Esophagus muscularis mucosa (tissue), 4 donors: ENCODE measurements at places on chromosomes 4 and X. TPM values are rescaled to one million over a fixed set of nuclear protein-coding genes. Genes with fewer than 3 reads are reported as not detected.

GRCh38 chrX:118545510-118545909 lies 49.9 kb downstream of the DOCK11 start:
- DNase-seq: no peak

DNA sequence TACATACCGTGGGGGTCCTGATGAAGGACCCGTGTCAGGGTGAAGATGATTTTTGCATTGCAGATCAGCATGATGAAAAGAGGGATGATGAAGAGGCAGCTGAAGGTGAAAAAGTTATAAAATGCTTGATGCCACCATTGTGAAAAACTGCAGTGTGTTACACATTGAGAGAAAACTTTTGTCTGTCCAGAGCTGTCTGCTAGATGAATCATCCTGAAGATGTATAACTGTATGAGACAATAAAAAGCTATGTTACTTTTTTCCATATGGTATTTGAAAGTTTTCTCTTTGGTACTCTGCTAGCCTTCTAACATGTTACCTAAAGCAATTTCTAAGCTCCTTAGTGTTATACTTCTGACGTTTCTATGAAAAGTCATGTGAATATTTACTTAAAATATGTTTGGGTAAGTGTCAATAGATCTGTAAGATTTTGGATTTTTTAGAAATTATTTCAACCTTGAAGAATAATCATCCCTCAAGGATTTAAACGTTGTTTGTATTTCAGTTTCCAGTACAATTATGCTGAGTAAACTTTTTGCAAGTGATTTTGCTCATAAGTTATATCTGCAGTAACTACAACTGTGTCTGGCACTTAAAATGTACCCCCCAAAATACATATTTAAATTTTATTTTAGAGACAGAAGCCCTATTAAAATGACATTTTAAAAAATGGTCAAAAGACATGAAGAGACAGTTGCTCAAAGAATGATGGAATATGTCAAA lies 9.5 kb downstream of the GNRHR start:
- no peak for DNase-seq

DNA sequence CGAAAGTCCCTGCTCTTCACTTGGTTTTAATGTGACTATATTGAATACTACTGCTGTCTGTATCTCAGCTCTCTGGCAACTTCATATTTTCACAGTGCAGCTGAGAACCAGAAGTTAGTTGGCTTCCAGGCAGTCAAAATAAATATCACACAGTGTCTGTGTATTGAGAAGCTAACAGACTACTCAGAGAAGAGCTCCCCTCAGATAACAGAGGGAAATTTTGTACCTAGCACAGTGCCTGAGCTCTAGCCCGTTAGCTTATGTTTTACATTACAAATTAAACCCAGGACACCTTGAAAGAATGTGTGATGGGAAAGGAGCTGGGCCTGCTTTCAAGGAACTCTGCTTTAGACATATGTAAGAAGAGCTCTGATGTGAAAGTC lies 22.7 kb downstream of the JADE1 start:
- no peak for DNase-seq

Gene SASH3
- 10.4 TPM for total RNA-seq

Gene P2RY8
- 2.2 TPM for total RNA-seq

GRCh38 chrX:38055170-38055847 lies 49.0 kb downstream of the SYTL5 start:
- no peak for DNase-seq

DNA sequence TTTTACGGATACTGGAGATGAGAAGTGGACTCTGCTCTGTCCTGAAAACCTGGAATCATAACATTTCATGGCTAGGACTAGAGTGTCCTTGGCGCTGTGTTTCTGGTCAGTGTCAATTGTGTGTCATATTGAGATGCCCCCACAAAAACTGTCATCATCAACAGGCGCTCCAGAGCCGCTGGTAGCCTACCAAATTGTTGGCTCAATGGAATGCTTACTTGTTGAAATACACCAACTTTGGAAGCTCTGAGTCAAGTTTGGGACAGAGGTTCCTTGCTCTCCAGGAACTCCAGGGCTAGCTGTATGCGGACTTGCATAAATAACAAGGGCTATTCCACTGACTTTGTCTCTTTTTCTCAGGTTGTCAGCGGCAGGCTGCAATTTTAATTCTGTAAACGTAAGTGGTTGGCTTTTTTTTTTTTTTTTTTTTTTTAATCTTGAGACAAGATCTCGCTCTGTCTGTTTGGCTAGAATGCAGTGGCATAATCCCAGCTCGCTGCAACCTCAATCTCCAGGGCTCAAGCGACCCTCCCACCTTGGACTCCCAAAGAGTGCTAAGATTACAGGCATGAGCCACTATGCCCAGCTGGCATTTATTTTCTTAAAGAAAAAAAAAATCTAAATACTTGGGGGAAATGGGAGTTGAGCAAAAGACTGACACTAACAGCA lies 871 bp upstream of the HPGD start:
- DNase-seq: no peak

DNA sequence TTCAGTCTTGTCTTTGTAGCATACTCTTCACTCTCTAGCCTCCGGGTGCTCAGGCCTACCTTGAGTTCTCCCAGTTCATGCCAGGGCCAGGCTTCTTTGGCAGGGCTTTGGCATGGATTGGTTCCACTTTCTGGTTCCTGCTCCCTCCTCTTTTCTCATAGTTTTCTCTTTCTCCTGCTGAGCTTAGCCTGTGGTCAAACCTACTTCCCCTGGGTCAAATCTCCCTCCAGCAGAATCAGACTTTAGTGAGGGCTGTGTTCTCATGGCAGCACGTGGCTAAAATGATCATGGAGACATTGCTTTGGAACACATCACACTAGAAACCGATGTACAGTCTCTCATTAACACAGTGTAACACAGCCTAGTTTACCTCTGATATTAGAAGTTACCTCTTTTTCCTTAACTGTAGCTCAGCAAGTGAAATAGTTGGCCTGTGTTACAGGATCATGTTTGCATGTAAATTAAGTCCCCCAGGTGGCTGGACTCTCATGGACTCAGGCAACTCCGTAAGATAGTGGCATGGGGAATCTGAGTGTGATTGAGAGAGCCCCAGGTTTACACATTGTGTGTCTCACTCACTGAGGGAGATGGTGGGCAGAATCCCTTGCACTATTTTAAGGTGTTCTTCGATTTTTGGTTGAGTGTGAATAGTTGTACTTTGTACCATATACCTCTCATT lies 13.3 kb downstream of the RAB9A start:
- DNase-seq: no peak

DNA sequence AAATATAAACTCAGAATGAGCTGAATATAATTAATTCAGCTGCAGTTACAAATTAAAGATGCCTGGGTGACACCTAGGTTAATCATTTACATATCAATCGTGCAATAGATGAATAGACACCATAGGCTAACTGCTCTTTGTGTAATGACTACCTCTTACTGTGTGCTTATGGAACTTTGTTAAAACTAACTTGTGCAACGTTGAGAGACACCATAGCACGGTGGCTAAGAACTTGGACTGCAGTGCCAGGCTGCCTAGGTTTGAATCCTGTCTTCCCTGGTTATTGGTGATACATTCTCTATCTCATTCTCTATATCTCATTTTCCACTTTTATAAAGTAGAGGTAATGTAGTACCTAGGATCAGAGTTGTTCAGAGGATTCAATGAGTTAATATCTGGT lies 46.9 kb downstream of the SMAD1 start:
- no peak for DNase-seq

GRCh38 chr4:157984285-157984911 lies 188.4 kb downstream of the GASK1B start:
- no peak for DNase-seq

GRCh38 chr4:154084864-154085263 lies 296.0 kb upstream of the SFRP2 start:
- DNase-seq: no peak

Gene RS1
- total RNA-seq: not detected

DNA sequence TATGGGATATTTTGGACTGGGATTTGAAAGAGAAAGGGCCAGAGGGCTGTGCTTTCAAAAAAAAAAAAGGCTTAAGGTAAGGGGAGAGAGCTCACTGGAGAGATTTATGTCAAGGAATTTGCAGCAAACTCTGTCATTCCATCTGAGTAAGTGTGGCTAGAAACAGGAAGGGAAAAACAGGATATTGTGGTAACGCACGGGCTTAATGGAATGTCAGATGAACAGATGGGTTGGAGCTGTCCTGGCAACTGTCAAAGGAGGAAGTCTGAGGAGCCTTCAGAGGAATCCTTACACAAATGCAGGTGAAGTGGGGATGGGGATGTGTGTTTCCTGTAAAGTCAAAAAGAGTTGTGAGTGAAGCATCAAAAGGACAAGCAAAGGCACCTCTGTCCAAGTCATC lies 15.1 kb upstream of the NKX3-2 start:
- DNase-seq: no peak

DNA sequence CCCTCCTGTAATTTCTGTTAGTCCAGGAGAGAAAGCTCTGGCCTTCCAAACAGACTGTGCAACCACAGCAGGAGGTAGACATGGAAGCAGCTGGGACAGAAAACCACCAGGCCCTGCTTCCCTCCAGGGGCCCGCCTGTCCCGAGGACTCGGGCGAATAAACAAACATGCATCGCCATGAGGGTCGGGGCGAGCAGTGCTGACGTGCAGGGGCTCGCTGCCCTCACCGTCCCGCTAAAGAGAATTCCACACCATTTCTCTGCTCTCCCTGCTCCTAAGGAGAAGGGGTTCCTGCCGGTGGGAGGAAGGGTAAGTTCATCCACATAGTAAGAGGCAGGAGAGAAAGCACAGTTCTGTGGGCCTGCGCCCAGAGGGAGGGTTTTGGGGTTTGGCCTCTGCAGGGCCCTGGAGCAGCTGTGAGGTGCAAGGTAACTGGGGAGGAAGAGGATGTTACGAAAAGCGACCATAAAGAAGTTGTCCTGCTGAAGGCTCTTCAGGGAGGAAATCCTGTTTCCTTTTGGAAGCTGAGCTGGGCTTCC lies 54.9 kb downstream of the WFS1 start:
- DNase-seq: no peak

DNA sequence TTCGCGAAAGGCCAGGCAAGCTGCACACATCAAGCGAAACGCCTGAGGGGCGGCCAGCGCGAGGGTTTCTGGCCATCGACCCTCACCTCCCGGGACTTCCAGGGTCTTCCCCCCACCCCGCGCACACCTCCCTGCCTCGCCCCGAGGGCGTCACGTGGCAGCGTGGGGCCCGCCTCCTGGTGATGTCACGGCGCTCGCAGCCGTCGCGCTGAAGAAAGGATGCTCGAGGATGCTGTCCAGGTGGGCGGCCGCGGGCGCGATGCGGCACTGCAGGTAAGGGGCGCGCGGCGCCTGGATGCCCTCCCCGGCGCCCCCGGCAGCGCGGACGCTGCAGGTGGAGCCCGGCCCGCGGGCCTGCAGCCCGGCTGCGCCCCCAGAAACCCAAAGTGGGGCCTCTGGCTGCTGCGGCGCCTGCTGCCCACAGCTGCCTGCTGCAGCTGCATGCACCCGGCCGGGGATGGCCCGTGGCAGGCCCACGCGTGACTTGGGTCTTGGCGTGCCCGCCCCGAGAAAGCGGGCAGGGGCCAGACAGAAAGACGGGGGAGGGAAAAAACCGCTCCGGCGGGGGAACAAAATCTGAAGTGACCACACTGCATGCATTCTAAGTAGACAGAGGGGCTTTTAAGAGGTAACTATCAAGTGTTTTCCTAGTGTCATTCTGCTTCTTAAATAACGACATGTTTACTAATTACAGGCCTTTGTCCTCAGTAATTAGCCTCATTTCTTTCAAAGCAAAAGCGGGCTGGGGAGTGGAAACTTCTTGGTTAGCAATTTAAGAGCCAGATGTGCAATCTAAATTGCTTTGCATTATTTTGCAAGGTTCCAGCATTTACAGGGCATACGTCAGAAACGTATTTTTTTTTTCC lies 1.7 kb downstream of the CLCN4 start:
- no peak for DNase-seq

Gene MAGEE2
- not detected for total RNA-seq

- DNase-seq: no peak
These were observed 59.0 kb upstream of the HELT start for GRCh38 chr4:184959309-184959708.

DNA sequence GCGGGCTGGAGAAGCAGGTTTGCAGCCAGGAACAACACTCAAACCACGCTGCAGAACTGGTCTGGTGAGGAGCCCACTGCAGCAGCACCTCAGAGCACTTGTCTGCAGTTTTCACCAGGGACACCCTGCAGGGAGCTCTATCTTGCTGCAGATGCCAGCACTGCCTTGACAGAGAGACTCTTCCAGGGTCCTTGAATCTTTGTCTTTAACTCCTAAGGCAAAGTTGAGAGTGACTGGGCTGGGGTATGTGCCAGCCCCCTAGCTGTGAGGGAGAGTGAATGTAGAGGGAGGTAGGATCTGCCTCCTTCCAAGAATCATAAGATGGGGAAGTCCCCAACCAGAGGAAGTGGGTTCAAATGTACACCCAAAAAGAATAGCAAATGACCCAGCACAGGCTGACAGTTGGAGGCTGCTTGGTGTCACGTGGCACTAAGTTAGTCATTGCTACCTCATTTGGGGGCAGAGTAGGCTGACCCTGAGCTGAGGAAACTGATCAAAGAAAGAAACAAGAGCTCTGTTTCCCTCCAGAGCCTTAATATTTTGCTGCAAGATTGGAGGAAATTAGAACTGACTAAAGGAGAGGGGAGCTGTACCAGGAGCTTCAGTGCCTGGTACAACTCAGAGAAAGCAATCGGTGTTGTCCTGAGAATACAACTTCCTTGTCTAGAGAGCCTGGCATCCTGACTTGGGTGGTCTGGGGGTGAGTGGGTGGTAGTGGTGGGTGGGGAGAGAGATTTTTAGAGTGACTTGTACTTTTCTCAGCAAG lies 28.2 kb upstream of the HUWE1 start:
- no peak for DNase-seq

DNA sequence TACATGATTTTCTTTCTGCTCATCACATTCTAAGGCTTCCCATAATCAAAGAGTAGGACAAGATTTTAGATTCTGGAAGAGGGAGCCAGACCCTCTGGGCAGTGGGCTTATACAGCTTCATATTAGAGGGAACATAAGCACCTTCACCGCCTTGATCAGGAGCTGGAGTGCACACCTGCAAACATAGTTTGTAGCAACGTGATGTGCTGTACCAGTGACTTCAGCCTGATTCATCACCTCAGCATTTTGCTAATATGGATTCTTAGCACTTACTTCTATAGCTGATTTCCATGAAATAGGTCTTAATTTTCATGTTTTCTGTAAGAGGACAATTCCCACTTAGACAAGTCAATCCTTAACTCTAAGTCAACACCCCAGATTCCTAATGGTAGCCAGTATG lies 36.7 kb downstream of the PCDH18 start:
- DNase-seq: no peak

DNA sequence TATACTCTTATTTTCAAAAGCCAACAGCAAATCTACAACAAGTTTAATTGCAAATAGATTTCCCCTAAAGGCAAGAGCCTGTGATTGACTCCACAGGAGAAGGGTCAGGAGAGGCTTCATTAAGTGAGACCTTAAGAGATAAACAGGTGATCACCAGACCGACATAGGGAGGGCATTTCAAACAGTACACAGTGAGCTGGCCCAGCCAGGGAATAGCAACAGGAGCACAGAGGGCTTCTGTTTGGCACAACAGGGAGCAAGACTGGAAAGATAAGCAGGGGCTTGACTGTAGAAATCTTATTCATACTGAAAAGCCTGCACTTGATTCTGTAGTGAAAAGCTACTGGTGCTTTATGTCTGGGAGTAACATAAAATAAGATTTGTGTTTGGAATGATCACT lies 3.9 kb downstream of the RUFY3 start:
- DNase-seq: no peak
